ENCODE measurements at places on chromosomes 4 and X. TPM values are rescaled to one million over a fixed set of nuclear protein-coding genes. Genes with fewer than 3 reads are reported as not detected.

RBM3 gene
- total RNA-seq: 289 TPM

MMRN1 gene
- total RNA-seq: 0.40 TPM

SLC10A7 gene
- 15.9 TPM for total RNA-seq

EPGN gene
- 0.23 TPM for total RNA-seq
